Adrenal gland (tissue), 19 donors: ENCODE measurements at places on chromosomes 7 and 10. TPM values are rescaled to one million over a fixed set of nuclear protein-coding genes. Genes with fewer than 3 reads are reported as not detected.

PSPH gene
- 11.1 TPM for polyA plus RNA-seq

PHTF2 gene
- polyA plus RNA-seq: 4.3 TPM

NEUROD6 gene
- not detected for polyA plus RNA-seq

ZNF479 gene
- not detected for polyA plus RNA-seq

ANKRD61 gene
- polyA plus RNA-seq: not detected

SLC13A1 gene
- polyA plus RNA-seq: not detected
